ENCODE measurements at places on chromosomes 5 and 9. TPM values are rescaled to one million over a fixed set of nuclear protein-coding genes. Genes with fewer than 3 reads are reported as not detected.

Gene QRFP
- total RNA-seq = not detected

Gene FAT2
- under 0.01 TPM for total RNA-seq

Gene OTP
- not detected for total RNA-seq

Gene CYLC2
- total RNA-seq = not detected

Gene PRR7
- 2.7 TPM for total RNA-seq

Gene CNTLN
- total RNA-seq = 9.7 TPM

Gene IFNA2
- not detected for total RNA-seq

Gene FOXB2
- total RNA-seq = not detected

Gene SLC45A2
- 0.14 TPM for total RNA-seq

Gene RASEF
- 0.14 TPM for total RNA-seq

Gene DDX4
- total RNA-seq = not detected

Gene SPATA31D4
- total RNA-seq = not detected

Measured in smooth muscle cell of bladder (primary cell).